OCI-LY7 (cell line): ENCODE measurements at places on chromosomes 11 and 22. TPM values are rescaled to one million over a fixed set of nuclear protein-coding genes. Genes with fewer than 3 reads are reported as not detected.

DNA sequence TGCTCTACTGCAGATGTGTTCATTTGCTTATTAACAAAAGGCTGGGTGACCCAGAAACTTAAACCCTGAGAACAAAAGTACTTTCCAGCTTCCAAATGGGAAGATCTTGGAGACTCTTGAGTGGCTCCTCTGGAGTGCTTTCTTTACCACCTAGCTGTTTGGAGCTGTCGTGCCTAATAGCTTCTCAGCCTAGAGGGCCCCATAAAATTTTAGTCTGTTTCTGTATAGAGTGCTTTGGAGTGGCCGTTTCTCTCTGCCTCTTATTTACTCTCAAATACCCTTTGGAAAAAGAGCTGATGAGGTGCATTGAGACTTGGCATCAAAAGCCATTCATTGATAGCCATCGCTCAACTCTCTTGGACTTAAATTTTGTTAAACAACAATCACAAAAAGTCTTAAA is 50.7 kb downstream of the ZNRF3 start:
- DNase-seq, result no peak

GRCh38 chr11:67561971-67562619 is 21.5 kb upstream of the GSTP1 start:
- DNase-seq, result no peak

- DNase-seq, result peak; percentile 42
These were observed 468 bp downstream of the DDIAS start for GRCh38 chr11:82901922-82902485.

- DNase-seq, result no peak
These were observed 438.1 kb downstream of the SOX6 start for GRCh38 chr11:15918212-15918611.

GRCh38 chr11:45057938-45058646 is 88.3 kb upstream of the PRDM11 start:
- DNase-seq, result no peak

GRCh38 chr11:45026835-45027234 is 76.2 kb upstream of the TP53I11 start:
- no peak for DNase-seq

DNA sequence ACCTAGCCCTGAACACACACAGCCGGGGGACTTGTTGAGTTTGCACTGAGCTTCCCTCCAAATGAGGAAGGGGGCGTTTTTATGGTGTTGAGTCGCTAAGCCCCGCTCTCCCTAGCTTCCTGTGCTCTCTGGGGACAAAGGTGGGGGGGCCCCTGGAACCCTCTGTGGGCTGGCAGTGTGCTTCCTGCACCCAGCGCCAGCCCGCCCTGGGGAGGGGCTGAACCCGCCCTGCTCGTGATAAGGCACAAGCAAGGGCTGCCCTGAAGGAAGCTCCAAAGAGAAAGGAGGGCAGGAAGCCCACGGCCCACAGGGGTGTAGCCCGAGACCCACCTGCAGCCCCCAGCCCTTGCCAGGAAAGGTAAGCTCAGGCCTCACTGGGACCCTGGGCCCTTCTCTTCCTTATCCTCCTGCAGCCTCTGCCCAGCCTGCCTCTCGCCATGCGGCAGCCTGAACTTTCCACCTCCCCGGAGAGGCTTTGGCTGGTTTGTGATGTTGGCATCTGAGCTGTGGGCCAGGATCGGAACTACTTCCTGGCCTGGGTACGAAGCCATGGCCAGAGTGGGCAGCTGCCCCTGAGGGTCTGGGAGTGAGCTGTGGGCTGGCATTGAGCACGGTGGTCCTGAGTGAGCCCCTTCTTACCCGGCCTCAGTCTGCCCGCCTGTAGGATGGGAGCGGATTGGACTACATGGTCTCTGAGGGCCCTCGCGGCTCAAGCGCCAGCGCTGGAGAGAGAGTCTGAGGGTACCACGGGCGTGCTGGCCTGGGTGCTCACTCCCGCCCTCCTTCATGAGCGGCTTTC is at the start of gene FERMT3:
FERMT3 (plus strand) TSS at position 265 of the 799 bp plus-strand sequence. CDS start 644 bp downstream, outside the sequence.
- DNase-seq, result peak; percentile 90

DNA sequence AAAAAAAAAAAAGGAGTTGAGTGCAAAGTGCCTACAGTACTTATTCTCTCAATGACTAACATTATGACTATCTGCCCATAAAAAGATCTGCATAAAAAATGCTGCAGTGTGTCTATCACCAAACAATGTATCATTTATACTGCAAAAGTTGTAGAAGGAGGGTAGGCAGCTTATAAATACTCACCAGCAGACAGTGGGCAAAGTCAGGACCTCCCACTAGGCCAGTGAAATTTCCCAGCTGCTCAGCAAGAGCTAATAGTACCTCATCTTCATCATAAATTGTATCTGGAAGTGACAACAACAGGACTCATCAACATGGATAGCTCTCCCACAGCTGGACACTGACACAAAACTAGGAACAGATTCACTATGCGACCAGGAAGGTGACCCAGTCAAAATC is 1.6 kb downstream of the PPP2R1B start:
- DNase-seq, result no peak

- DNase-seq, result no peak
These were observed 1327.0 kb downstream of the BRD1 start for GRCh38 chr22:48500471-48501230.

The KRTAP5-7 gene
- total RNA-seq, result not detected in 2 replicates

GRCh38 chr11:103228807-103229206 is 119.6 kb downstream of the DYNC2H1 start:
- DNase-seq, result no peak

The BIK gene
- 67.6 and 88.4 TPM in 2 replicates for total RNA-seq

The IL10RA gene
- 18.3 and 25.2 TPM in 2 replicates for total RNA-seq

DNA sequence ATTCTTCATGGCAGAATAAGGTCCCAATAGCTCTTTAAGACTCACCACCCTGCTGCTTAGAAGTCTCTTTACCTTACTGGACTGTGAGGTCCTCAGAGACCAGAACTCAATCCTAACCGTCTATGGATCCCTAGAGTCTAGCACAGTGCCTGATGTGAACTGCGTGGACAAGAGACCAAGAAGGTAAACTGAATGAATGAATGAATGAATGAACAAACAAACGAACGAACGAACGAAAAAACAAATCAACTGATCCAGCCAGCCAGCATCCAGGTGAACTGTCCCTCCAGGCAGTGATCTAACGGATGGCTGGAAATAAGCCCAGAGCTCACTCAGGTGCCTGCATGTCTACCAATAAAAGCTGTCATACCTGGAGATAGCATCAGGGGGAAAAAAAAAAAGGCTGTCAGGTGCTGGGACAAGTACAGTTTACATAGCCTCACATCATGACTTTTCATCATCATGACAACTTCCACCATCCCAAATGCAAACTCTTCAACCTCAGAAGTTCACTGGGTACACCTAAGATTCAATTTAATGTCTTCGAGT is 59.8 kb downstream of the PACSIN2 start:
- no peak for DNase-seq

The NCAM1 gene
- not detected in 2 replicates for total RNA-seq

The ACR gene
- not detected in 2 replicates for total RNA-seq

DNA sequence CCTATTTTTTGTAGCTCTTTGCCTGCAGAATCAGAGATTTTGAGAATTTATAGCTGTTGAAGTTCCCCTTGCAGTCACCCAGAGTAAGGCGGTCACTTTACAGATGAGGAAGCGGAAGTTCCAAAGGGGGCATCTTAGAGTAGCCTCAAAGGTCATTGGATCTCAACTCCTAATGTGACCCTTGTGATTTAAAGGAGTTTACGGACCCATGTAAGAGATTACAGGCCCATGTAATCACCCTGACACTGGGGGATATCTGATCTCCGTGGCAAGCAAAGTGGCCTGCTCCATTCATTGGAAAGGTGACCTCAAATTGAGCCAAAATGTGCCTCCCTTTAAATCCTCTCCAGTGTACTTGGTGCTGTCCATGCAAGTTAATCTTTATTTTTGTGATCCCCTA is 15.7 kb downstream of the P2RX3 start:
- no peak for DNase-seq

- DNase-seq, result no peak
These were observed 24.8 kb upstream of the PKNOX2 start for GRCh38 chr11:125139778-125140177.

DNA sequence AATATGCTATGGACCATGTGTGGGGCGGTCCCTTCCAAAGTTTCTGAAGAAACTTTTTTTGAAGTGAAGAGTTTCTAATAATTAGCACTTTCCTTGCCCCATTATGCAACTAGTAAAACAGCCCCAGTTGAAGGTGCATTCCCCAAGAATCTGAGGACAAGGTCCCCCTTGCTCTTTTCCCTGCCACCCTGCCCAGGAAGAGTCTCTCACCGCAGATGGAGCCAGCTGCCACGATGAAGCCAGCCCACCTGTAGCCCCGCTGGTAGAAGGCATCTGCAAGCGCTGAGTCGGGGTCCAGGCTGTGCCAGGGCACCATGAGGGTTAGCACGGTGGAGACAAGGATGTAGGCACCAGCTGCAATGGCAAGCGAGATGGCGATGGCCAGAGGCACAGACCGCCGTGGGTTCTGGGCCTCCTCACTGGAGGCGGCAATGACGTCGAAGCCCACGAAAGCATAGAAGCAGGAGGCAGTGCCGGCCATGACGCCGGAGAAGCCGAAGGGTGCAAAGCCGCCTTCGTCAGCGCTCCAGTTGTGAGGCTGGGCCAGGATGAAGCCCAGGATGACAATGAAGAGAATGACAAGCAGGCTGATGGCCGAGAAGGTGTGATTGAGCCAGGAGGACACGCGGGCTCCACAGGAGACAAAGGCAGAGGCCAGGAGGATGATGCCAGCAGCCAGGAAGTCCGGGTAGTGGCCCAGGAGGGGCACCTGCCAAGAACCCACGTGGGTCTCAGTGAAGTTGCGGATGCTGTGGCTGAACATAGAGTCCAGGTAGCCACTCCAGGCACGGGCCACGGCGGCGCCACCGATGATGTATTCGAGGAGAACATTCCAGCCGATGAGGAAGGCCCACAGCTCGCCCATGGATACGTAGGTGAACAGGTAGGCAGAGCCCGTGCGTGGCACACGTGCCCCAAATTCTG is 1.5 kb downstream of the SLC7A4 start:
- no peak for DNase-seq

GRCh38 chr22:48748113-48748859 is 1079.4 kb downstream of the BRD1 start:
- no peak for DNase-seq

GRCh38 chr22:29359469-29359868 is 28.9 kb downstream of the AP1B1 start:
- DNase-seq, result peak; percentile 37

The MMP27 gene
- not detected in 2 replicates for total RNA-seq

DNA sequence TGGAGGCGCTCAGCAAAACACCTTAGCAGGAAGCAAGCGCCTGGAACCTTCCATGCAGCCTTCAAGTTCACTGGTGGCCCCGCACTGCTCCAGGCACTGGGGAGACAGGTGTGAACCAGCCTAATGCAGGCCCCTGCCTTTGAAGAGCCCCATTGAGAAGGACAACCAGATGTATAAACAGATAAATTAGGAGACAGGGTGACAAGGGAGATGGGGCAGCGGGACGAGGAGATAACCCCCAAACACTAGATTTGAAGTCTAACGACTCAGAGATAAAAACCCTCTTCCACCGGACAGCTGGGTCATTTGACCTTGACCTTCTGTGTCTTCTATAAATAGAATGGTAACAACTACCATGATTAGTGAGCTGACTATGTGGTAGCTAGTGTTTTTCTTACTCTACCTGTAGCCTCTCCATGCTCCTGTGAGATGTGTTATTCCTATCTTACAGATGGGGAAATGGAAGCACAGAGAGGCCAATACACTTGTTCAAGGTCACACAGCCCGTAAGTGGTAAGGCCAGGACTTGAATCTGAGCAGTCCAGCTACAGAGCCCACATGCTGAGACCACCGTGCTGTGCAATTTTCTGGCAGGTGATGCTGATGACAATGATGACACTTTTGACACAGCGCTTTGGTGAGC is 2.0 kb upstream of the PDGFB start:
- no peak for DNase-seq

The C11orf24 gene
- total RNA-seq, result 94.1 and 114 TPM in 2 replicates

The MPZL3 gene
- 5.8 and 6.9 TPM in 2 replicates for total RNA-seq

The MAPK8IP2 gene
- total RNA-seq, result 1.5 and 2.2 TPM in 2 replicates

DNA sequence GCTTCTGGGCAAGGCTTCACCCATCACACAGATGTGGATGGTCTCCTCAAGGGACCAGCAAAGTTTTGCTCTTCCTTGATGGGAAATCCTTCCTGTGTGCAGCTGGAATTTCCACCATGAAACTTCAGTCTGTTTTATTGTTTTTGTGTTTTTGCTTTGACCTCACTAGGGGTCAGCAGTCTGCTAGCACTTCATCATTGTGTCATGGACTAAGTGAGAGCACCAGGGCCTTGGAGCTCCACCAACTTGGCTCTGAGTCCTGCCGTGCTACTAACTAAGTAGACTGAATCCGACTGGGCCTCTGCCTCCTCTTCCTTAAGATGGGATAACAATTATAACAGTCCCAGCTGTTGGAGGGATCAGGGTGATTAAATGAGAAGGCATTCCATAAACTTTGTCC is 305.8 kb upstream of the NCAM1 start:
- no peak for DNase-seq

DNA sequence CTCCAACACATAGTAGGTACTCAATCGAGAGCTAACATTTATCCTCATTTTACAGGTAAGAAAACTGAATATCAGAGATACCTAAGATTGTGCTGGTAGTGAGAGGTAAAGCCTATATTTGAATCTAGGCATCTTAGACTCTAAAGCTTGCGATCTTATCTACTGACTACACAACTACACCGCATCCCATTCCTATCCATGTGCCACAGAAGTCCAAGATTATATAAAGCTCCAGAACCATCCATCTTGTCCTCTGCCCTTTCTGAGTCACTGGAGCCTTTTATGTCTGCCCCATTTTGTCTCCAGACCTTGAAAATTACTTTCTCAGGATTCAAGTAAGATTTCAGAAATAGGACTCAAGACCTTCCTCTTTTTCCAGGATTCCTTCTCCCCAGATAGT is 84.4 kb downstream of the OR5AK2 start:
- DNase-seq, result no peak

- no peak for DNase-seq
These were observed 29.3 kb downstream of the NAT10 start for GRCh38 chr11:34134765-34135164.

GRCh38 chr11:6539748-6540268 is 42.7 kb downstream of the DNHD1 start:
- no peak for DNase-seq

GRCh38 chr11:9815486-9816136 is 151.7 kb downstream of the SWAP70 start:
- DNase-seq, result no peak

- no peak for DNase-seq
These were observed 274.6 kb downstream of the BRD1 start for GRCh38 chr22:49553076-49553475.

The P2RX6 gene
- total RNA-seq, result 0.30 and 0.32 TPM in 2 replicates
